ENCODE measurements at places on chromosomes 3 and 15.

- DNase-seq = no peak
These were observed 129.2 kb upstream of the BNIP2 start for GRCh38 chr15:59818336-59818735.

DNA sequence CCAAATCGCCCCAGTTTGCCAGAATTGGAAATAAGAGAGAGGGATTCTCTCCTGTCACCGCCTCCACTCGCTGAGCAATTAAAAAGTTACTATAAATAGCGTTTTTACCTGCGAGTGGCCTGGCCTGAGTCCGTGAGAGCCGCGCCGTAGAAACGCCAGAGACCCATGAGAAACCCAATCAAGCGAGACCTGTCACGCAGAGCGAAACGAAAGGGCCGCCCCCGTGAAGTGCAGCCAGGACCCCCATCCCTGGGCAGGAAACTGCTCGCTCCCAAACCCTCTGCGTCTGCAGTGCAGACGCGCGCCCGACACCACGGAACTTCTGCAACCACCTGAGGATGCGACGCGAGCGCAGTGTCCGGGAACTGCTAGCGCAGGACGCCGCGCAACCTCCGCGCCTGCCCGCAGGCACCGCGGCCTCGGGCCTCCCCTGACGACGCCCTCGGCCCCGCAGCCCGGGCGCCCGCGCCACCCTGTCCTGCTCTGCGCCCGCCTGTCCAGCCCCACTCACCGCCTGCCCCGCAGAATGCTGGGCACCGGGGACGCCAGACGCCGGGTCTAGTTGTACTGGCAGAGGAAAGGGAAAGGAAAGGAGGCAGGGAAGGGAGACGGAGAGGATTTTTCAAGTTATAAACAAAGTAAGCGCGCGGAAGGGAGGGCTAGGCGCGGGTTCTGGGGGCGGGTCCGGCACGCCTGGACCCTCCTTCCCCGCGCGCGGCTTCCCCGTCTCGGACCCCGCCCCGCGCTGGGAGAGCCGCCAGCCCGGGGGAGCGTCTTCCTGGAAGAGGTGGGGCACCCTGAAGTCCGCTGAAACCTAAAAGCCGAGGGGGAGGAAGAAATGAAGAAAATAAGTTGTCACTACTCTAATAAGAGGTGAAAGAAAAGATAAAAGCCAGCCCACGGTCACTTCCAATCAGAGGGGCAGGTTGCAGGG lies at the start of gene PLSCR4:
PLSCR4 (minus strand) TSS at position 657 of the 934 bp plus-strand sequence. CDS start 29,034 bp downstream, outside the sequence.
- DNase-seq = peak; percentile 12

DNA sequence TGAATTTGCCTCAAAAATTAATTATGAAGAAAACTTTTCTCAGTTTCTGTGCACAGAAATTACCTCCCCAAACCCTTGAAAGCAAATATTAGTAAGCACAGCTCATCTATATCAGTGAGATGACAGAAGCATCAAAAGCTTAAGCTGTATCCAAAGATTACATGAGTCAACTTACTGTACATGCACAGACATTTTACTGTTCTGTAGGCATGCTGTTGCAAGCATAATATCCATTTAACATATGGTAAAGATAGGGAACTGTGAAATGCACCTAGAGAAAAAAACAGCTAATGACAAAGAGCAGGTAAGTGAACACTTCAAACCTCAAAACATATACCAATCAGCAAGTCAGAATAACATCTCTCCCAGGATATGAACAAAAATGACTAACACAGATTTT lies 20.9 kb downstream of the SHOX2 start:
- no peak for DNase-seq

GRCh38 chr3:51986010-51986947 lies 2.9 kb downstream of the ACY1 start:
- no peak for DNase-seq

DNA sequence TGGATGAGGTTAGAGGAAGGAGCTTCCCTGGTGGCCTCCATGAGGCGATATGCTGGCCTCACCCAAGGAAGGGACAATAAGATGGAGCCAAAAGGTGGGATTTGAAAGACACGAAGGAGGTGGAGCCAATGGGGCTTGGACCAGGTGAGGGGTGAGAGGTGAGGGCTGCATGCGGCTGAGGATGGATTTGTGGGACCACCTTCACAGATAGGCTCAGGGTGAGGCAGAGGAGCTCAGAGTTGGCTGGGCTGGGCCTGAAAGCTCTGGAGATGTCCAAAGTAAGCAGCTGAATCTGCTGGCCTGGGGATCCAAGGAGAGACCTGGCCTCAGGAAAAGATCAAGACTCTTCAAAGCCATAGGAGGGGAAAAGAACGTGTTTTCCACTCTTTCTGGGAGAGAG lies 49.8 kb downstream of the EXOG start:
- no peak for DNase-seq

GRCh38 chr3:101128001-101128400 lies 134.8 kb upstream of the ABI3BP start:
- DNase-seq = no peak

DNA sequence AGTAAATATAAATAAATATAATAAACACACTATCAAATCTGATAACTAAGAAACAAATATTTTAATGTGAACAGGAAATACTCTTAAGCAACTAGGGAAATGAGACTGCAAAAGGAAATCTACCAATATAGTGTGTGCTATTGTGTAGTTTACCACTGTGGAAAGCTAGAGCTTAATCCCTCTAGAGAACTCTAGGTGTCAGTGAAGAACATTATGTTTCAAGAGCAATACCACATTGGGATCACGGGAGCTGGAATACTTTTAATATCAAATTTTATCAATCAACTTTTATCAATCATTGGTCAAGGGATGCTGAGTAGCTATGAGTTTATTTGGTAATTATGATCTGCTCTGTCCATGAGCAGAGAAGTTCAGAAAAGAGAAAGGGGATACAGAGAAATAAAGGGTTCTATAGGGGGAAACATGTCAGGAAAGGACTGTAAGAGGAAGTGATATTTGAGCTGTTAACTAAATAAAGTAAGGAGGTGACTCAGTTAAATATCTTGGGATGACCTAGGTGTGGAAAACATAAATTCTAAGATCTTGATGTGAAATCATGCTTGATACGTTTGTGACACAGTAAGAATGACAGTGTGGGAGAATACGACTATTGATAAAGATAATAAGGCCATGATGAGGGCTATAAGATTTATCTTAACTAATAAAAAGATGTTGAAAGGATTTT lies 762.2 kb upstream of the ALCAM start:
- DNase-seq = no peak
